ENCODE measurements at places on chromosomes 13 and 19.

DNA sequence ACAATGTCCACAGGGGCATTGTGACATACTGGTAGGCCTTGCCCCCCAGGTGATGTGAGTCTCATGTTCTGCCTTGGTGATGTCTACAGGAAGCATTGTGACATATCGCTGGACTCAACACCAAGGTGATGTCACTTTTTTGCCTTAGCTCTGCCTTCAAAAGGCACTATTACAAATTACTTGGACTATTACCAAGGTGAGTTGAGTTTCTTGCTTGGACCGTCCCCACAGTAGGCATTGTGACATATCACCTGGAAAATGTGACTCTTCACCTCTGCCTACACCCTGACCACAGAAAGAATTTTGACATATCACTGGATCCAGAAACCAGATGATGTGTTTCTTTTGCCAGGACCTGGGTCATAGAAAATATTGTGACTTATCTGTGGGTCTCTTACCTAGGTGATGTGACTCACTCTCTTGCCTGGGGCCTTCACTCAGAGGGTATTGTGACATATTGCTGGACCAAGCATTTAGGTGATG is 60.6 kb upstream of the ZNF724 start:
- no peak for DNase-seq

- no peak for DNase-seq
These were observed 9.1 kb downstream of the CDADC1 start for GRCh38 chr13:49256841-49257240.

- no peak for DNase-seq
These were observed 46.6 kb upstream of the NFIC start for GRCh38 chr19:3319643-3320353.

DNA sequence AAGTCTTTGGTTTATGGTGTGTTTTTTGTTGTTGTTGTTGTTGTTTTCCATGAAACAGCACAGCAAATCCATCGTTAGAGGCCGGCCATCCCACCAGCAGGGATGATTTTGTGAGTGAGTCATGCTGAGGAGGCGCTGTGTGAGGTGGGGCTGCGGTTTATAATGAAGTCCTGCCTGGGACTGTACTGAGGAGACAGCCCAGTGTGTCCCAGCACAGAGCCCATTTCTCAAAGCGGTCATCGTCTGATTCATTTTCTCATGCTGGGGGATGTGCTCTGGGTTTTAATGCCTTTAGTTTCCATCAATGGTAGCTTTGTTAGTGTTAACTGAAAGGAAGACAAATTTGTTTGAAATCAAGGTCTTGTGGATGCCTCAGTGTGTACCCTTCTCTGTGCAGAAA is 129.3 kb upstream of the SERP2 start:
- DNase-seq, result no peak
